ENCODE measurements at places on chromosomes 7 and 10. TPM values are rescaled to one million over a fixed set of nuclear protein-coding genes. Genes with fewer than 3 reads are reported as not detected.

- H3K36me3 ChIP-seq: no peaks in the 10 kb centered on the region
- no peak for DNase-seq
- H3K4me3 ChIP-seq: no peak overlapping the region
- H3K27me3 ChIP-seq: no peaks in the 10 kb centered on the region
- H3K27ac ChIP-seq: no peak overlapping the region
These were observed 772.9 kb downstream of the SORCS3 start for GRCh38 chr10:105413997-105414396.

DNA sequence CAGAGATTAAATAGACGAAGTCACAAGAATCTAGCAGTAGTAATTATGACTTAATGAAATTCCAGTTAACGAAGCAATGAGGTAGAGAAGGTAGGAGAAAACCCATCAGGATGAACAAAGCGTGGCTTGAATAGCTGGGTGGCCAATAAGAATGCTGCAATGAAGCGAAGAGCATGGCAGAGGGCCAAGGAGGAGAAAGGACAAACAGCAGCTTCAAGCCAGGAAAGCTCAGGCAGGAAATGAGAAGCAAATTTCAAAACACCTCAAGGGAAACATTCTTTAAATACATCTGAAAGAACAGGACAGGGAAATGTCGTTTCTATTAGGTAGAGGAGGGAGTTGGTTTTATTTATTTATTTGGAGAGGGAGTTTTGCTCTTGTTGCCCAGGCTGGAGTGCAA, 122.5 kb downstream of the KIAA1217 start:
- H3K4me3 ChIP-seq: no peak overlapping the region
- peaks cover 15% of the 10 kb centered on the region for H3K4me1 ChIP-seq
- H3K36me3 ChIP-seq: peaks cover 16% of the 10 kb centered on the region
- no peak for DNase-seq

GRCh38 chr10:115023715-115024114, 69.5 kb upstream of the ATRNL1 start:
- H3K4me3 ChIP-seq: no peak overlapping the region
- DNase-seq: no peak
- peaks cover 33% of the 10 kb centered on the region for H3K27me3 ChIP-seq
- H3K4me1 ChIP-seq: peaks cover 5% of the 10 kb centered on the region

GRCh38 chr7:46115410-46115809, 194.3 kb upstream of the IGFBP3 start:
- H3K36me3 ChIP-seq: no peaks in the 10 kb centered on the region
- no peaks in the 10 kb centered on the region for H3K4me1 ChIP-seq
- H3K4me3 ChIP-seq: no peak overlapping the region

GRCh38 chr7:114392686-114393085, 21.9 kb upstream of the FOXP2 start:
- H3K27ac ChIP-seq: no peak overlapping the region
- no peak for DNase-seq
- peaks cover 3% of the 10 kb centered on the region for H3K4me1 ChIP-seq
- peaks cover 6% of the 10 kb centered on the region for H3K27me3 ChIP-seq

DNA sequence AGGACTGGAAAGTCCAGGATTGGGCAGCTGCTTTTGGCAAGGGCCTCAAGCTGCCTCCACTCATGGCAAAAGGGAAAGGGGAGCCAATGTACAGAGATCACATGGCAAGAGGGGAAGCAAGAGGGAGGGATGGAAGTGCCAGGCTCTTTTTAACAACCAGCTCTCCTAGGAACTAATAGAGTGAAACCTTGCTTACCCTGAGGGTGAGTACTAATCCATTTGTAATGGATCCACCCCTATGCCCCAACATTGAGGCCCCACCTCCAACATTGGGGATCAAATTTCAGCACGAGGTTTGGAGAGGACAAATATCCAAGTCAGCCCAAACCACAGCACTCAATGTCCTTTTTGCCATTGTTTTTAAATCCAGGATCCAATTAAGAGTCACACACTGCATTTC, 12.5 kb downstream of the HABP2 start:
- H3K4me1 ChIP-seq: peaks cover 20% of the 10 kb centered on the region
- no peak overlapping the region for H3K4me3 ChIP-seq
- peaks cover 6% of the 10 kb centered on the region for H3K36me3 ChIP-seq
- no peak overlapping the region for H3K27ac ChIP-seq
- DNase-seq: no peak

GRCh38 chr10:129843131-129843541, 120.9 kb downstream of the EBF3 start:
- no peak for DNase-seq
- H3K27me3 ChIP-seq: peaks cover 98% of the 10 kb centered on the region
- H3K4me3 ChIP-seq: no peak overlapping the region
- H3K36me3 ChIP-seq: no peaks in the 10 kb centered on the region
- no peak overlapping the region for H3K27ac ChIP-seq

GRCh38 chr10:80871083-80871482, 333.4 kb downstream of the SH2D4B start:
- H3K4me1 ChIP-seq: no peaks in the 10 kb centered on the region
- no peak for DNase-seq
- no peak overlapping the region for H3K4me3 ChIP-seq
- no peaks in the 10 kb centered on the region for H3K36me3 ChIP-seq

GRCh38 chr7:24899905-24900304, 80.1 kb downstream of the OSBPL3 start:
- peaks cover 3% of the 10 kb centered on the region for H3K4me1 ChIP-seq
- no peak for DNase-seq
- H3K27ac ChIP-seq: no peak overlapping the region
- H3K4me3 ChIP-seq: no peak overlapping the region
- no peaks in the 10 kb centered on the region for H3K27me3 ChIP-seq
- no peaks in the 10 kb centered on the region for H3K36me3 ChIP-seq

GRCh38 chr7:22572937-22573336, 72.9 kb upstream of the STEAP1B start:
- no peak overlapping the region for H3K27ac ChIP-seq
- H3K36me3 ChIP-seq: no peaks in the 10 kb centered on the region
- no peaks in the 10 kb centered on the region for H3K27me3 ChIP-seq
- no peak overlapping the region for H3K4me3 ChIP-seq

DNA sequence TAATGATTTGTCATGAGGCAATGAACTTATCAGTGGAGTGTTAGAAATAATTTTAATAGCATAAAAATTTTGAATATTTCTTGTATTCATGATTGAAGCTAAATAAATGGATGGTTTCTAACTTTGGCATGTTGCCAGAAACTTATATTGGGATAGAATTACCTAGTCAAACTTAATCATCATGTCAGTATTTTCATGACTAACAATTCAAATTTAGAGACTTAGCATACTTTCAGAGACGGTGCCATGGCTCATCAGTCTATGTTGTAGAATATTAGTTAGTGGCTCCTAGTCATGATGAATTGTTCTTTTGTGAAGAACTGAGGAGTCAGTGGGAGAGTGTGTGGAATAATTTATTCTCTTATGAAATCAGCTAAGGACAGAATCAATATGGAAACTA, 599.6 kb upstream of the POT1 start:
- DNase-seq: no peak
- no peak overlapping the region for H3K27ac ChIP-seq
- peaks cover 14% of the 10 kb centered on the region for H3K4me1 ChIP-seq

DNA sequence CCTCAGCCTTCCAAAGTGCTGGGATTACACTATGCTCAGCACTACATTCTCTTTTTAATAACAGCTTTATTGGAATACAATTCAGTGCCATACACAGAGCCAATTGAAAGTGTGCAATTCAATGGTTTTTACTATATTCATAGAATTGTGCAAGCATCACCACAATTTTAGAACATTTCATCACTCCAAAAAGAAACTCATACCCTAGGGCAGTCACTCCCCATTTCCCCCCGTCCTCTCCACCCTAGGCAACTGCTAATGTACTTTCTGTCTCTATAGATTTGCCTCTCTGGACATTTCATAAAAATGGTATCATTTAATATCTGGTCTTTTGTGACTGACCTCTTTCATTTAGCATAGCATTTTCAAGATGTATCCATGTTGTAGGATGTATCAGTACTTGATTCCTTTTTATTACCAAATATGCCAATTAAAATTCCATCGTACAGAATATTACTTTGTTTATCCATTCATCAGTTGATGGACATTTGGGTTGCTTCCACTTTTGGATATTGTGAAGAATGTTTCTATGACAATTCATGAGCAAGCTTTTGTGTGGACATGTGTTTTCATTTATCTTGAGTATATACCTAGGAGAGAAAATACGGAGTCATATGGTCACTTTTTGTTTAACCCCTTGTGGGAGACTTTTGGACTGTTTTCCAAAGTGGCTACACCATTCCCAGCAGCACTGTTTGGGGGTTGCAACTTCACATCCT, 6.3 kb upstream of the XPNPEP1 start:
- no peak overlapping the region for H3K27ac ChIP-seq
- no peaks in the 10 kb centered on the region for H3K36me3 ChIP-seq
- DNase-seq: no peak
- H3K4me1 ChIP-seq: peaks cover 3% of the 10 kb centered on the region
- peaks cover 9% of the 10 kb centered on the region for H3K27me3 ChIP-seq

DNA sequence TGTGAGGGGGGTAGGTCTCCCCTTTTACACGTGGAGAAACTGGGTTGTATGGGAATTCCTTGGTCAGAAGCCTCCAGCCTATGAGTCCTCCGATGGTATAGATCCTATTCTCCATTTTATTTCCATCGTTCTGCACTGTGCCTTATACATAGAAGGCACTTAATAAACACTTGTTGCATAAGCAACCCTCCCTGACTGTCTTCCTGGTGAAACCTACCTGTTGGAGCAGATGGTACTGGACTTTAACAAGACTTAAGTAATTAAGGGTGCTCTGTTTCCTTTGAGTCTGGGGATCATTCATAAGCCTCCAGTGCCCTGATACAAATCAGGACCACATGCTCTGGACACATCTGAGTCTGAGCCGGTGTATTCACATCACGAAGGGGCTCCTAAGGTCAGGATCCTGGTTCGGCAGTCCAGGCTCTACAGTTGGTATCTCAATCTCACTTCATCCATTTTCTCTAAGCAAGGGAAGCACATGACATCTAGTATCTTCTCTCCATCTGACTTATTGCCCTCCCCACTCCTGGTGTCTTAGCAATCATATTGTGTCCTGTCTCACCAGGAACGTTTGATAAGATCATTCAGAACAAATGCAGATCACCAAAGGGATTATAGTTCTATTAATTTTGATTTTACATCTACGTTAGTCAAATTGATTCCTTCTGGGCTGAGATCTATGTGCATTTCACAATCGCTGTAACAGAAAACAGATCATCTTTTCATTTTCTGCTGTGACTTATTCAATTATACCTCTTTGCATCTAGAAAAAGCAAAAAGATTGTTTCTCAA, 22.8 kb upstream of the EZH2 start:
- H3K27me3 ChIP-seq: peaks cover 23% of the 10 kb centered on the region
- H3K36me3 ChIP-seq: no peaks in the 10 kb centered on the region
- H3K27ac ChIP-seq: no peak overlapping the region

DNA sequence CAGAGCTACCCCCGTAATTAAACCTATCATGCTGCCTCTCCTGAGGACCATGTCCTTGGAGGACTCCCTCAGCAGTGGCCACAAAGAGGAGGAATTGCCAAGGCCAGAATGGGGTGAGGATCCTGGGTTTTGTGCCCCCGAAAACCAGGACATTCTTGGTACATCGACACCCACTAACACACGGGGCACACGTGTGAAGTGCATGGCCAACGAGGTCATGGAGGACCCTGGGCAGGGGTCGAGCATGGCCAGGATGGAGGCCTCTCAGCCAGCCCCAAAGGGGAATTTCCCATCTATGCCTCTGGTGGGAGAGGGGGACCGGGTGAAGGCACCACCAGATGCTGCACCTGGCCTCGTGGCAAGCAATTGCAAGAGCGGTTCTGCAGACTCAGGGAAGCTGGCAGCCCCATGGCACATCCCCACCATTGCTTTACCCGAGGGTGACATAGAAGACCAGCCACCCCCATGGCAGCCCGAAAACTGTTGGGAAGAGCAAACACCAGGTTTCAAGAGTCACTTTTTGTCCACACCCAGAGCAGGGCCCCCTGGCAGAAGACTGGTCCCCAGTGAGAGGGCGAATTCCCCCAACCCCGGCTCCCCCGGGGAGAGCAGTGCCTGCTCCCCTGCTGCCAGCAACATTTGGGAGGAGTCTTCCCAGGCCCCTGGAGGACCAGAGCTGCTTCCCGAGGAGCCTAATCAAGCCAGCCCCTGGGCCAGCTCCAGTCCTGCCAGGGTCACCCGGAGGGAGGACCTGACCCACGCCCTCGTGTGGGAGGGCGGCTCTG, 26.4 kb downstream of the C10orf71 start:
- peaks cover 28% of the 10 kb centered on the region for H3K27me3 ChIP-seq
- no peak overlapping the region for H3K27ac ChIP-seq
- DNase-seq: no peak
- no peak overlapping the region for H3K4me3 ChIP-seq
- H3K36me3 ChIP-seq: no peaks in the 10 kb centered on the region
- H3K4me1 ChIP-seq: no peaks in the 10 kb centered on the region

DNA sequence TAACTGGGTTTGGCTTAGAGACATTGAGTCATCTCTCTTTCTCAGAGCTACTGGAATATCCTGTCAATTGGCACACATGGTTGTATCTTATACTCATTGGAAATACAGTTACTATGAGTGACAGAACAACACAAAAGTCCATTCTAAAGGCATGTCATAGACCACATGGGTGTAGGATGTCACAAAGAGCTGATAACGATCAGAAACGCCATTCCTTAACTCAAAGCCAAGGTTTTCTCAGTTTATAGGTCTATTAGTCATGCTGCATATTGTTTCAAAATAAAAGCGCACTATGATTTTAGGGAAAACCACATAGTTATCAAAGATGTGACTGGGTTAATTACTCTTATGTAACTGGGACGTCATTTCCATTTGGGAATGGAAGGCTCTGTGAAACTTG, 147.2 kb upstream of the FAM171A1 start:
- no peaks in the 10 kb centered on the region for H3K36me3 ChIP-seq
- no peak overlapping the region for H3K27ac ChIP-seq
- no peak for DNase-seq
- H3K4me1 ChIP-seq: no peaks in the 10 kb centered on the region
- H3K27me3 ChIP-seq: peaks cover 3% of the 10 kb centered on the region

The CELF2 gene
- total RNA-seq: 3.8 TPM

The TET1 gene
- total RNA-seq: 36.2 TPM

The CCL24 gene
- not detected for total RNA-seq

The PALD1 gene
- total RNA-seq: 1.4 TPM

The ERCC6 gene
- 30.2 TPM for total RNA-seq

The PAX4 gene
- 23.6 TPM for total RNA-seq

The ANKRD1 gene
- total RNA-seq: 61.8 TPM

The SPDYE1 gene
- total RNA-seq: not detected

The GRM3 gene
- 1.4 TPM for total RNA-seq

The DPYSL4 gene
- total RNA-seq: 54.6 TPM

The CYP26C1 gene
- total RNA-seq: 0.29 TPM

Data from progenitor cell of endocrine pancreas (in vitro differentiated cells).